ENCODE measurements at places on chromosomes 6 and 20.

- no peak overlapping the region for H3K4me3 ChIP-seq
- H3K27me3 ChIP-seq: peaks cover 32% of the 10 kb centered on the region
- peaks cover 10% of the 10 kb centered on the region for H3K4me1 ChIP-seq
- no peak overlapping the region for H3K27ac ChIP-seq
- no peak for DNase-seq
Measured at GRCh38 chr20:57013217-57013616, 253.2 kb downstream of the BMP7 start.

DNA sequence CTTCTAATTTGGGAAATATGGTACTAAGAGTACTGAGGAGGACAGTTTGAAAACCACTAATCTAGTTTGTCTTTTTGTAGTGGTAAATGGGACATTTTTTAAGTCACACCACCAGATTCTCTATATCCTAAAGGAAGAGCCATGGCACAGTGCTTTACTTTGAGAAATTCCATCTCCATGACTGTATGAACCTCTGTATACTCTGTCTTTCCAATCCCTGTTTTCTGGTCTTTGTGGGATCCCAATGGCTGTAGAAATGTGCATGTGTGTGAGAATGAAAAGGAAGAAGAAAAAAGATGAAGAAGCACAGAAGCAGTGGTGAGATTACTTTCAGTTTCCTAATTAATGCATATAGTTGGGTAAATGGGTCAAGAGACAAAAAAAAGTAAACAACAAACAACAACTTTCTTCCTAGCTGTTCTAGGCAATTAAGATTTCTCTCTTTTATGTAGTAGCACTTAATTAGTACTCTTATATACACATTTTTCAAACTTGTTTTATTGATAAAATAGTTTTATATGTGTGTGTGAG is 141.2 kb upstream of the HCRTR2 start:
- no peak overlapping the region for H3K4me3 ChIP-seq
- no peaks in the 10 kb centered on the region for H3K4me1 ChIP-seq
- no peaks in the 10 kb centered on the region for H3K36me3 ChIP-seq

- H3K4me3 ChIP-seq: no peak overlapping the region
- H3K27ac ChIP-seq: no peak overlapping the region
- peaks cover 9% of the 10 kb centered on the region for H3K4me1 ChIP-seq
- DNase-seq: no peak
- H3K36me3 ChIP-seq: peaks cover 37% of the 10 kb centered on the region
- no peaks in the 10 kb centered on the region for H3K27me3 ChIP-seq
Measured at GRCh38 chr20:52087471-52087870, 104.1 kb downstream of the ZFP64 start.

GRCh38 chr20:44536175-44536574 is 14.3 kb upstream of the SERINC3 start:
- no peaks in the 10 kb centered on the region for H3K27me3 ChIP-seq
- DNase-seq: no peak
- H3K4me3 ChIP-seq: no peak overlapping the region
- H3K4me1 ChIP-seq: peaks cover 3% of the 10 kb centered on the region
- no peaks in the 10 kb centered on the region for H3K36me3 ChIP-seq
- H3K27ac ChIP-seq: no peak overlapping the region

Data from progenitor cell of endocrine pancreas (in vitro differentiated cells).